ENCODE measurements at places on chromosomes 5 and 9.

DNA sequence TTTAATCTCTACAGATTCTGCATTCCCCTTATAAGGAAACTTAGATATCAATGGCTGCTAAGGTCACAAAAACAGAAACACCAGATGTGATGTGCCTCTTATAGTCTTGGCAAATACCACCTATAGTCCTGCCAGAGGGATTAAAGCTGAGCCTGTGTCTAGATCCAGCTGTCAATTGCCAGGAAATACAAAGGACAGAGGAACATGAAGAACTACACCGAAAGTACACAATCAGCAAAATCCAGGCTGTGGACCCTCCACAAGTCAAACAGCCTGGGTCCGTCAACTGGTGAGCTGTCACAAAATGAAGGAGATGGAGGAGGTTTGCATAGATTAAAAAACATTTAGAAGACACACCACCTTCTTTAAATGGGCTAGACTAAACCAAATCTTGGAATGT is 85.4 kb downstream of the KLF4 start:
- no peak for DNase-seq

DNA sequence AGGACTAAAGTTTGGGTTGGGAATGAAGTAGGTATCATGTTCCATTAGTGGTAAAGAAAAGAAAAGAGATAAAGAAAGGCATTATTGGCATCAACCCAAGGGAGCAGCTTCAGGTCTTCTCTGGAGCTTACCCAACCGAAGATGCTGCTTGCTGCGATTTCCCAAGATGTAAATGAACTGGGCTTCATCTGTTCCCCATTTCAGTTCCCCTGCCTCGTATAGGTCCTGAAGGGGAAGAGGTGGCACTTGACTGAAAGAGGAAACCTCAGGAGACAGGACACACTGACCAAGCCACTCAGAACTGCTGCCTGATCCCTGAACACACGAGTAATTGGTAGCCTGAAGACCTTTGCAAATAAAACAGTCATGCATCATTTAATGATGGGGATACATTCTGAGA is 24.6 kb downstream of the ANXA6 start:
- DNase-seq = no peak

GRCh38 chr9:127895811-127896210 is 3.6 kb downstream of the ST6GALNAC6 start:
- DNase-seq = no peak

- DNase-seq = no peak
Observed at GRCh38 chr9:136957461-136957860, 5.4 kb downstream of the LCN12 start.

DNA sequence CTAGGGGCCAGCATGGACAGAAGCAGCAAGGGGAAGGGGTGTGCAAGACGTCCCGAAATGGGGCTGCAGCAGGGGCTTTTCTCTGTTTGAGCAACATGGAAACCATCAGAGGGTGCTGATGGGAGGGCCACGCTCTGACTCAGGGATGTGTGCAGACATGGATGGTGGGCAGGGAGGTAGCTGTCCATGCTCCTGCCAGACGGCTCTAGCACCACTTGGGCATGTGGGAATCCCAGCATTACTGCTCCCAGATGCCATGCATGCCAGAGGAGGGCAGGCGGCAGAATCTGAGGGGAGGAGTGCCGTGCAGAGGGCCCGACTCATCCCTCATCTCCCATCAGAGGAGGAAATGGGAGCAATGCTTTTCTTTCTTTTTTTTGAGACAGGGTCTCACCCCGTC is 45.6 kb upstream of the SLC25A51 start:
- no peak for DNase-seq

DNA sequence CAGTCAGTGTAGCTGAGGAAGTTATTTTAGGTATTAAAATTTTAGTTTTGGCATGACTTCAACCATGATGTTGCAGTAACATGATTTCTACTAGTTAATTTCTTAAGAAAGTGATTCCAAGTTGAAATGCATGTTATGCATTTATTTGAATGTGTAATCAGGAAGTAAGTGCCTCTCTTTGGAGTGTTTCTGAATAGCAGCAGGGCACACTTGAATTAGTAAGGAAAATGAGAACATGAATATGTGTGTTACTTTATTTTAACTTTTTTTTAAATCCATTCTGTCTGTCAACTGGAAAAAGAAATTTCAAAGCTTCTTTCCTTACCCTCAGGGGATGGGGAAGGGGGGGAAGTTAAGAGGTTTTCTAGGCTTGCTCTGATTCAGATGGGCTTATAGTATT is 40.4 kb downstream of the CTNNA1 start:
- no peak for DNase-seq

DNA sequence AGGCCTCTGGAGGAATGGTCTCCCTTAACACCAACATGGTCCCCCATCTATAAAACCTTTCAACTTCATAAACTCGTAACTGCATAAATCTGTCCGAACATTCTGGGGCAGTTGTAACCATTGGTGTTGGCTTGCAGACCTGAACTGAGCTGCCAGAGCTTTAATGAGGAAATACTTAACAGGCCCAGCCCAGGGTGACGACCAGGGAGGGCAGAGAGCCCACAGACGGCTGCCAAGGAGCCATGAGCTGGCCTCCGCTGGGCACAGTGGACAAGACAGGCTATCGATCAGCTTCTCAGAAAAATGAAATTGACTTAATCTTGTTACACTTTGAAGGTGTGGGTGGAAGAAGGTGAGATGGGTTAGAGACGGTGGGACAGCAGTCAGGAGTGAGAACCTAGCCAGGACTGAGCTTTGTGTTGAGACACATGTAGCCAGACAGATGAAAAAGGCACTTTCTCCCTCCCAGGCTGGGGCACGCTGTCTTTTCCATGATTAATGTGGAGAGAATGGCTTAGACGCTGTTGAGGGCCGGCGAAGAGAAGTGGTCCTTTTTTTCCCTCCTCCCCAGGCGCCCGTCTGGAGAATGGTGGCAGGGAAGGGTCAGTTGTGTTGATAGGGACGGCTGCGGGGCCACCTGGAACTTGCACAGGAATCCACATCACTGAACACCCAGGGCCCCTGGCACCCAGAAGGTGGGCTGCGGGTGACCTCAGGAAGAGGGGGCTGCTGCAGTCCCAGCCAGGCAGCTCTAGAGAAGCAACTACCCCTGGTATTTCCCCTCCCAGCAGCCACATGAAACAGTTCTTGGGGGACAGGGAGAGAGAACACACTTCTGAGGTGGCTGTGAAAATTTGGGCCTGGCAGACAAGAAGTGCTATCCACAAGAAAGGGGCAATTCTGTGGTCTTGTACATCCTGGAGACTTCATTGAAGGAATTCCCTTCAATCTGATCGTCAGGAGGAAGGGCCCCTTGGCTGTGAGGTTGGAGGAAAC is 27.3 kb upstream of the TCOF1 start:
- DNase-seq = no peak

- DNase-seq = no peak
Observed at GRCh38 chr5:78701795-78702410, 53.3 kb upstream of the LHFPL2 start.

- no peak for DNase-seq
Observed at GRCh38 chr9:11471321-11471720, 858.5 kb upstream of the PTPRD start.

DNA sequence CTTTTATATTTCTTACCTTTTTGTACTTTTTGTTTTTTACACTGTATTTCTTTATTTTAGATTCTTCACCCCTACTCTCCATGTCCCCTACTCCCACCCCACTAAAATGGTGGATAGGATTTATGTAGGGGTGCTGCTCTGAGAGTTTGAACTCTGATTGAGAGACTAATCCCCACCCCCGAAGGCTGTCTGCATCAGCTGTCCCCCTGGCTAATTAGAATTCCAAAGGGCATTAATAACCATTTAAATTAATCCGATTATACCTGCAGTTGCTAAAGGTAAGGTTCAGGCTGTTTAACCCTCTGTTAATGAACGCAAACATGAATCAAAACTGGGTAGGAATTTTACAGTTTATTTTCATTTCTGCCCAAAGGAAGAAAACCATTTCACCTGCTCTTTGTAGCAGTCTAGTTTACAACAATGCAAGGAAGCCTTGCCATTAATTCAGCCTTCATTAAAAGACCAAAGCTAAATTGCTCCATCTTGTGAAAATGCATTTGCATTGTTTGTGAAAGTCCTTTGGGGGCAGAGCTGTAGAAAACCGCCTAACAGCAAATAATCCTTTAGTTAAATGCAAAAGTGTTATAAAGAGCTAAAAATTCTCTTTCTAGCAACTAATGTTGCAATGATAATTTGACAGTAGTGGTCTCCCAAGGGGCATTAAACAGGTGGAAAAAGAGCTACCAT is 71.2 kb downstream of the ZCCHC7 start:
- peak; percentile 80 for DNase-seq

DNA sequence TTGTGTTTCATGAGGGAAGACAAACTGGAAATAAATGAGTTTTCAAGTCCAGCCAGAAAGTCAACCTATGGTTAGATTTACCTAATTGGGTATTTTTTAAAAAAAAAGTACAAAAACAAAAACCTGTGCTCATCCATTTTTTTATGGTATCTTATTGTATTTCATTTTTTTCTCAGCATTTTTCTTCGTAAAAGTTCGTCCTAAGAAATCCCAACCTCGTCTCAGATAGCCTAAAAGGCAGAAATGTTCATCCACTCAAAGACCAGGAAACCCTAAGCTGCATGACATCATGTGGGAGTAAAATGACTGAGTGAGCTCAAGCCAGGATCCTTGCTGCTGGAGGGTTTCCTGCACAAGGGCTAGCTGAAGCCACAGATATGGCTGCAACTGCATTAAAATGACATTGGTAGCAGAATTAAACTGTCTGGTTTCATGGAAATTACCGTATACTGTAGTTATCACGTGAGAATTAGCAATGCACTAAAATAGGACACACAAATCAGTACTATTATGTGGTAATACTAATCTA is 70.4 kb downstream of the NFIB start:
- DNase-seq = no peak

DNA sequence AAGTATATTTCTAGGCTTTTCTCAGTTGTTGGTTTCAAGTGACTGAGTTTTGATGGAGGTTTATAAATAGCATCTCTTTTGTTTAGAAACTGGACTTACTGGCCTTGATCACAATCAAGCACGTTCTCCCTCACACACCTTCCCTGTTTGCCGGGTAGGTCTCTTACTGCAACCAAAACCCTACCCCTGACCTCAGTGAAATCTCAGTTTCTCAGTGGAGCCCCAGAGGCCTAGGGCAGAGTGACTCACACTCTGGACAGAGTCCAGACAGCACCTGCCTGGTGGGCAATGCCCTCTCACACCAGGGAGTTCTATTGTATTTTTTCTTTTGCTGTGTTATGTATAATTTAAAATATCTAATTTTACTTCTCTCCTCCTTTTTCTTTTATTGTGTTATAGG is 48.4 kb upstream of the EPB41L4B start:
- no peak for DNase-seq

DNA sequence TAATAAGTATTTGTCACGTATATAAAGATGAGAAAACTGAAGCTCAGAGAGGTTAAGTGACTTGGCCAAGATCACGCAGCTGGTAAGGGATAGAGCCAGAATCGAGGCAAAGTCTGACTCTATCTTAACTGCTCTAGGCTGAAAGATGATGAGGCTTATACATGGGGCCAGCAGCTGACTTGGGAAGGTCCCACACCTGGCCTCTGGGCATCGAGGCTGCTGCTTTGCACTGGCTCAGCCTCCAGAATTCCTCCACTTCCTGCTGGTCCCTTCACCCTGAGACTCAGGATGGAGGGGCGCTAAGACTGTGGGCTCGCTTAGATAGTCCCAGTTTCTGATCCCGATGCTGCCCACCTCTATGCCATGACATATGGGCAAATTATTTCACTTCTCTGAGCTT is 35.2 kb downstream of the CAMK2A start:
- no peak for DNase-seq

DNA sequence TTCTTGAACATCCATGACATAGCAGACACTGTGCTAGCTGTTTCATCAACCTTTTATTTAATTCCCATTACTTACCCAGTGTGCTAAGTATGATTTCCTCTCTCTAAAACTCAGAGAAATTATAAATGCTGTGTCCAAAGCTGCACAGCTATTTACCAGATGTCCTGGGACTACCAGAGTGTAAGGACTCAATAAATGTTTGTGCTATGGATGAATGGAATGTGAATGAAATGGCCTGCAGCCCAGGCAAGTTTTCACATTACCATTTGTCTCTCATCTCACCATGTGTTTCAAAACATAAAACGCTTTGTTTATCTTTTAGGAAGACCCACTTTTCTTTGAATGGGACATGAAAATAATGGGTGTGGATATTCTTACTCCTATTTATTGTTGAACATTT is 96.2 kb downstream of the ARHGEF28 start:
- DNase-seq = no peak

DNA sequence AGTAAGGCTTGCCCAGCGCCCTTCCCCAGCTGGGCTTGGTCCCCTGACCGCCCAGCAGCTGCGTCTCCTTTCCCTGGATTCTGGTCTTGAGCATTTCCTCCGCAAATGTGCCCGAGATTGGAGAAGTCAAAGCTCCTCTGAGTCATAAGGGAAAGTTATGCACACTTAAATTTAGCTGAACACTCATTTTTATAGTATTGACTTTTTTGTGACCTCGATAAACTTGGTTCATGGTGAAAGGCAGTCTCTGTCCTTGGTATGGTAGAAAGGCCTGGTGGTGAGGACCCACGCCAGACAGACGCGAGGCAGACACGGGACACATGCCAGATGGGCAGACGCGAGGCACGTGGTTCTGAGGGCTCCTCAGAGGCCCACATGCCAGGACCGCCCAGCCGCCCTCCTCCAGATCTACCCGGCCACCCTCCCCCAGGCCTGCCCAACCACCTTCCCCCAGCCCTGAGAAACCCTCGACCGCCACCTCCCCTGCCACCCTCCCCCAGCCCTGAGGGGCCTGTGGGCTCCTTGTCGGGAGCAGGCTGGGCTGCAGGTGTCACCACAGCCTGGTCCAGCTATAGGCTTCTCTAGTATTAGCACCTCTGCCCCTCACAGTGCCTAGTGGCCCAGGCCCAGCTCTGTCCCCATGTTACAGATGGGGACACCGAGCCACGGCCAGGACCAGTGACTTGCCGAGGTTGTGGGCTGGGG is 60.9 kb upstream of the CACNA1B start:
- no peak for DNase-seq

GRCh38 chr9:79610791-79611614 is 39.2 kb downstream of the TLE4 start:
- DNase-seq = peak; percentile 52

GRCh38 chr5:166570865-166571264 is 1720.6 kb upstream of the WWC1 start:
- DNase-seq = no peak

DNA sequence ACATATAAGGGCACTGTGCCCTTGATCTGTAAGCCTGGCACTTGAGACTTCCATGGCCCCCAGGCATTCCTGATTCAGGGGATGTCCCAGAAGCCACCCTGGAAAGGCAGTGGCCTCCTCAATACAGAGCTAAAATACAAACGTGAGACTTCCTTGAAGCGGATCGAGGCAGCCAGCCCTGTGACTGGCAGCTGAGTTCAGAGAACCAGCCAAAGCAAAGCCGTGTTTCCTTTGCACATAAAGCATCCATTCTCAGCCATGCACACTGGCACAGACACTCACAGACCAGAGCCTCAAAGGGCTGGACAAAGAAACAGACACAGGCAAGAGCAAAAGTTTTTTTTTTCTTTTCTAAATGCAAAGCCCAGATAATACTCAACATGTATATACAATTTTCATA is 18.8 kb upstream of the CPEB4 start:
- DNase-seq = no peak

- DNase-seq = no peak
Observed at GRCh38 chr5:68189613-68190012, 25.9 kb upstream of the PIK3R1 start.

GRCh38 chr5:151250346-151251000 is 2.5 kb upstream of the GM2A start:
- no peak for DNase-seq

- DNase-seq = no peak
Observed at GRCh38 chr5:109929911-109930310, 240.2 kb downstream of the MAN2A1 start.

- no peak for DNase-seq
Observed at GRCh38 chr5:136155078-136155477, 22.4 kb downstream of the SMAD5 start.
